ENCODE measurements at places on chromosomes 12 and 14.

GRCh38 chr14:68374682-68375081 is 418.2 kb downstream of the ZFP36L1 start:
- DNase-seq, result peak; percentile 92

GRCh38 chr12:109575683-109576082 is 2.1 kb downstream of the MVK start:
- no peak for DNase-seq

DNA sequence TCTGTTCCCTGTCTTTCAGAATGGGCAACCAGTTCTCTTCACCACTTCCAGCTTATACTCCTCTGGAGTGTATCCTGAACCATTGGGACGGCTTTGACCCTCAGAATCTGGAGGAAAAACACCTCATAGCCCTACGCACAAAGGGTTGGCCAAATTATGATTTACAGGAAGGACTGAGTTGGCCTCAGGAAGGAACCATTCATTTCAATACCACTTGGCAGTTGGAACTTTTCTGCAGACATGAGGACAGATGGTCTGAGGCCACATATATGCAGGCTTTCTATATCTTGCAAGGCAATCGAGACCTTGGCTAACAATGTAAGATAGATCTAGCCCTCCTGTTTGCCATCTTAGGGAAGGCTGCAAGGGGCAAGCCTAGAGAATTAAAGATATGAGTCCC is 24.0 kb downstream of the CLECL1 start:
- DNase-seq, result no peak

DNA sequence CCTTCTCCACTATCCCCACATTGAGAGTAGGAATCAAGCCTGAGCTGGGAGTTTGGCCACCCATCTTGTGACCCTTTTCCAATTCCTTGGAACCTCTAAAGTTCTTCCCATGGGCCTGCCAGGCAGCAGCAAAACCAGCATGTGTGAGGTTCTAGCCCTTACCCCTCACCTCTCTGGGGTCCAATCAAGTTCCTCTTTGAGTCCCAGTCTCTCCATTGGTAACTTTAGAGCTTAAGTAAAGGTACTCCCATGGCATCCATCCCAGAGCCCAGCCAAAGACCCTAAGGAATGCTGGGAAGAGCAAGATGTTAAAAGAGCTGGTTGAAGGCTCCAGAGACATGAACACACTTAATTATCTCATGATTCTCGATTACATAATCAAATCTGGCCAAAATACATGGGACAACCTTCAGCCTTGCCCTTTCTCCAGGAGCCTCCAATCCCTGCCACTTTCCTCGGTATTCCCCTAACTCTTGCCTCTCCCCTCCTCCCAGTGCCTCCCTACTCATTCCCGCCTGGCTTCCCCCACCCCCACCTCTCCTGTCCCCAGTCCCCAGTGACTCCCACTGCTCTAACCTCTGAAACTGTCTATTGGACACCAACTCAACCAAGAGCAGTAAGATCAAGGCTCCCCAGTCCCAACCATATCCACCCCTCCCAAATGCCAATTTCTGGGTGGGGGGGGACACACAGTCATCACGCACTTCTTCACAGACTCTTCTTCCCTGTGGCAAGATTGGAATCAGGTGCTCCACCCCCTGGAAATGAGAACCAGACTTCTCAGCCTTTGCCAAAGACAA is 4.8 kb upstream of the TNS2 start:
- no peak for DNase-seq

GRCh38 chr12:113071135-113072112 is 14.9 kb downstream of the DTX1 start:
- peak; percentile 87 for DNase-seq

DNA sequence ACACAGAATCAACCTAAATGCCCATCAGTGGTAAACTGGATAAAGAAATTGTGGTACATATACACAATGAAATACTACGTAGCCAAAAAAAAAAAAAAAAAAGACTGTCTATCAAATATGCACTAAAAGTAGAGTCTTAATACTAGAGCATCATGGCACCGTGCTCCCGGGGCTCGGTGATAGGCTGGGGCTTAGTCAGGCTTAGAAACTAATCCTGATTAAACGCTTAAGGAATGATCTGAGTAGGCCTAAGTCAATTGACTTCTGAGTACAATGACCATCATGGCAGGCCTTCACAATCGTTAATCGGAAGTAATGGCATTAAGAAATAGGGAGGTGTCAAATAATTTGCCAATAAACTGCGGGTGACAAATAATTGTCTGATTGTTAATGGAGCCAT is 9.7 kb downstream of the PLBD1 start:
- no peak for DNase-seq

DNA sequence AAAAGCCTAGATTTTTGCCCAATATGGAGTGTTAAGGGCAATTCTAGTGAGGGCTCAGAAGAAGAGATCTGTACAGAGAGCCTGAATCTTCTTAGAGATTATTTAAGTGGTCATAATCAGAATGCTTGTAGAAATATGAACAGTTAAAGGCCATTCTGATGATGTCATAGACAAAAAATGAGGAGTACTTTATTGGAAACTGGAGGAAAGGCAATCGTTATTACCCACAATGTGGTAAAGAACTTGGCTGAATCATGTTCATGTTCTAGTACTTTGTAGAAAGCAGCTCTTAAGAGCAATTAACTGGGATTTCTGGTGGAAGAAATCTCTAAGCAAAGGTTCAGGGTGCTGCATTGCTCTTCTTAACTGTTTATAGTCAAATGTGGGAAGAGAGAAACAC is 36.4 kb upstream of the SYT10 start:
- DNase-seq, result no peak

GRCh38 chr14:23641915-23642588 is 5.9 kb downstream of the DHRS2 start:
- peak; percentile 4 for DNase-seq
